ENCODE measurements at places on chromosomes 4 and X. TPM values are rescaled to one million over a fixed set of nuclear protein-coding genes. Genes with fewer than 3 reads are reported as not detected.

GRCh38 chr4:85854546-85854945, 379.6 kb downstream of the ARHGAP24 start:
- H3K4me1 ChIP-seq, result no peaks in the 10 kb centered on the region
- peaks cover 4% of the 10 kb centered on the region for H3K36me3 ChIP-seq
- no peak overlapping the region for H3K4me3 ChIP-seq
- H3K27ac ChIP-seq, result no peak overlapping the region
- H3K27me3 ChIP-seq, result no peaks in the 10 kb centered on the region

DNA sequence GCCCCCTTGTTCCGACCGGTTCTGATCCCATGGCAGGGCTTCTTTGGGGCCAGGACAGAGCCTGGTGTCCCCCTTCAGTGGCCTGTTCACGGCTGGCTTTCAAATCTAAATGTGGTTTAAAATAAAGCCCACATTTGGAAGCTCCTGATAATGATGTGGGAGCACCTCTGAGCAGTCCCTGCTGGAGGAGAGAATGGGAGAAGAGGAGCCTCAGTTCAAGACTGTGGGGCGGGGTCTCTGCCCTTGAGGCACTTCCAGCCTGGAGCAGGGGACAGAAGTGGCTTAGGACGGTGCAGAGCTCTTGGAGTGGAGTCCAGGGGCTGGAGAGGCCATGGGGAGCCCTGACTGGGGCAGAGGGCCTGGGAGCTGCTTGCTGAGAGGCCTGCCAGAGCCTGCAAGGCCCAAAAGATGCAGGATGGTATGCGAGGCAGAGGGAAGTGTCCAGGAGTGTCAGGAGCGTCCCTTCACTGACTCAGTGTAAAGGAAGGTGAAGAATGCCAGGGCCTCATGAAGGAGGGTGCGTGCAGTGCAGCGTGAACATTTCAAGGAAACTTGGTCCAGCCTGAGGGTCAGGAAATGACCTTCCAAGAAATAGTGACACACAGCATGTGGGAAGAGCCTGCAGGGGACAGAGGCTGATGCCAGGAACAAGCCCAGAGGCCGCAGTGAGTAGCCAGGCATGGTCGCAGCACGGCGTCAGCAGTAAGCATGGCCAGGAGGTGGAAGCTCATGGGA, 21.1 kb upstream of the TADA2B start:
- H3K4me1 ChIP-seq, result no peaks in the 10 kb centered on the region
- peaks cover 56% of the 10 kb centered on the region for H3K36me3 ChIP-seq
- no peak for DNase-seq

Gene RBM46
- 0.33 TPM for total RNA-seq

GRCh38 chrX:15903186-15903681, 48.6 kb upstream of the AP1S2 start:
- no peak for DNase-seq
- H3K36me3 ChIP-seq, result peaks cover 28% of the 10 kb centered on the region
- no peak overlapping the region for H3K27ac ChIP-seq
- H3K4me1 ChIP-seq, result no peaks in the 10 kb centered on the region

GRCh38 chrX:13432414-13433297, 112.8 kb upstream of the ATXN3L start:
- H3K4me1 ChIP-seq, result peaks cover 3% of the 10 kb centered on the region
- no peaks in the 10 kb centered on the region for H3K27me3 ChIP-seq
- no peak overlapping the region for H3K4me3 ChIP-seq

Gene SYNPO2
- total RNA-seq, result 1.1 TPM

- no peaks in the 10 kb centered on the region for H3K4me1 ChIP-seq
- H3K27me3 ChIP-seq, result no peaks in the 10 kb centered on the region
- no peak overlapping the region for H3K4me3 ChIP-seq
These were observed 634.7 kb upstream of the BOD1L1 start for GRCh38 chr4:14262221-14262620.

DNA sequence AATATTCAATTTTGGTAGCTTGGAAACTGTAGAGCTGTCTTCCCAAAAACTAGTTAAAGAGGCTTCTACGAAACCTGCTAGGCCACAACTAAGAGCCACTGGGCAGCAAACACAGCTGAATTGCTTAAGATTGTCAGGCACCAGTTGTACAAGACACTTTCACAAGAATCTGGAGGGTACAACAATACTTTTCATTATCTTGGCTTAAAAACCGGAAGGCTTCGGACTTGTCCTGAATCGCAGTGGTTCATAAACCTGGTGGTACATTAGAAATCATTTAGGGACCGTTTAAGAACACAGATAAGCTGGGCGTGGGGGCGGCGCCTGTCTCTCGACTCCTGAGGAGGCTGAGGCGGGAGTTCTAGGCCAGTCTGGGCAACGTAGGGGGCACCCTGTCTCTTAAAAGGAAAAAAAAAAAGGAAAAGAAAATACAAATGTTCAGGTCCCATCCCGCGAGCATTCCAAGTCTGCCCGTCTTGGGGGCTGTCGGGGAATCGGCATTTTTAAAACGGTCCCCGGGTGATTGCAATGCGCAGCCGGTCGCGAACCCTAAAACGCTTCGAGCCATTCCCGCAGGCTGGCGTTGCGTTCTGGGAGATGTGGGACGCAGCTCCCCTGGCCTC, 763 bp downstream of the PYURF start:
- H3K36me3 ChIP-seq, result peaks cover 16% of the 10 kb centered on the region
- no peaks in the 10 kb centered on the region for H3K4me1 ChIP-seq
- H3K27ac ChIP-seq, result no peak overlapping the region
- H3K4me3 ChIP-seq, result peak overlapping the region; percentile 91
- no peaks in the 10 kb centered on the region for H3K27me3 ChIP-seq

- H3K4me3 ChIP-seq, result no peak overlapping the region
- no peak overlapping the region for H3K27ac ChIP-seq
- H3K27me3 ChIP-seq, result no peaks in the 10 kb centered on the region
These were observed 4.1 kb upstream of the ARSF start for GRCh38 chrX:3037218-3037617.

Gene RAB33A
- total RNA-seq, result 0.59 TPM

Gene GSX2
- not detected for total RNA-seq

DNA sequence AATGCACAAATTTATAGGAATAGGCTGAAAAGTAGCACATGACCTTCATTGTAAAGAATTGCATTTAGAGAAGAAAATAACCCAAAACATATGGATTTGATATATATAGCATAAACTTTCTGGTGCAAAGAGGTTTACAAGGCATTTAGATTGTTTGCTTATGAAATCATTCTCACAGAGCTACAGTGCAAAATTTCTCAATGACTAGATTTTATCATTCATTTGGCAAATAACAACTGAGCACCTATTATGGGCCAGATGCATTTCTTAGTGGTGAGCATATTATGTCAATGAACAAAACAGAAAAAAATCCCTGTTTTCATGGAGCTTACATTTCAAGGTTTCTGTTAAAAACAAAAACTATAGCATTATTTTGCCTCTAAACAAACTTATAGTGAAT, 34.1 kb upstream of the TNIP3 start:
- H3K4me1 ChIP-seq, result no peaks in the 10 kb centered on the region
- no peak overlapping the region for H3K4me3 ChIP-seq
- no peaks in the 10 kb centered on the region for H3K36me3 ChIP-seq
- H3K27ac ChIP-seq, result no peak overlapping the region

- no peak overlapping the region for H3K27ac ChIP-seq
- H3K27me3 ChIP-seq, result no peaks in the 10 kb centered on the region
- no peak overlapping the region for H3K4me3 ChIP-seq
- no peaks in the 10 kb centered on the region for H3K4me1 ChIP-seq
These were observed 483.7 kb upstream of the FTHL17 start for GRCh38 chrX:31555506-31555905.

DNA sequence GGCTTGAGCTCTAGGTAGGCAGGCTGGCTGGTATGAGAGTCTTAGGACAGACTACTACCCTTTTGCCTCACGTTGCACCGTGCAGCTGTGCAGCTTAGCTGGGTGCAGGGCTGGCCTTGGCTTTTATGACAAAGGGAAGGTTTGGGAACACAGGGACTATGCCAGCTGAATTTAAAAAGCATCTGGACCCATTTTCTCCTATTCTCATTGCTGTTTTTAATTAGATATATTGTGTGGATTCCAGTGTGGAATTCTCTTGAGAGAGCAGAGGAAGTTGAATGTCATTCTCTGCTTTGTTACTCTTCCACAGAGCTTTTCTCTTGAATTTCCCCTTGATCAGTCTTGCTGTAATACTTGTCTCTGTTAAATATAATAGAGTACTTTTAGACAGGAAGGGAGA, 192.7 kb downstream of the ZNF330 start:
- no peak overlapping the region for H3K27ac ChIP-seq
- H3K27me3 ChIP-seq, result no peaks in the 10 kb centered on the region
- H3K4me1 ChIP-seq, result no peaks in the 10 kb centered on the region
- DNase-seq, result no peak
